ENCODE measurements at places on chromosomes 13 and 19.

DNA sequence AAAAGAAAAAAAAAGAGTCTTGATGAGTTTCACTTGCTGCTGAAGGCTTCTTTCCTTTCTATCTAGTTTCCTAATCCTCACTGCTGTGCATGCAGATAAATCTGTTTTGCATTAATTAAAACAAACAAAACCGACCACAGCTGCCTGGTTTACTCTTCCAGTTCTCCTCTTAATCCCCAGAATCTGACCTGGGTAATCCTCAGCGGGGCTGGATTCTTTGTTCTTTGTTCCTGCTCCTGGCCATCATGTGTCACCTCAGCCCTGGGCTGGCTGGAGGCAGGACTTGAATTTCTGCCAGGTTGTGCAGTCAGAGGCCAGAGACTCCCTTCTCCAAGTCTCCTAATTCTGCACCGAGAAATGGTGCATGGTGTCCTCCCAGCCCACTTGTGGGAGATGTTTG, 52.2 kb upstream of the CYP4F8 start:
- DNase-seq = no peak

GRCh38 chr13:46380242-46380641, 6.8 kb downstream of the RUBCNL start:
- DNase-seq = no peak

DNA sequence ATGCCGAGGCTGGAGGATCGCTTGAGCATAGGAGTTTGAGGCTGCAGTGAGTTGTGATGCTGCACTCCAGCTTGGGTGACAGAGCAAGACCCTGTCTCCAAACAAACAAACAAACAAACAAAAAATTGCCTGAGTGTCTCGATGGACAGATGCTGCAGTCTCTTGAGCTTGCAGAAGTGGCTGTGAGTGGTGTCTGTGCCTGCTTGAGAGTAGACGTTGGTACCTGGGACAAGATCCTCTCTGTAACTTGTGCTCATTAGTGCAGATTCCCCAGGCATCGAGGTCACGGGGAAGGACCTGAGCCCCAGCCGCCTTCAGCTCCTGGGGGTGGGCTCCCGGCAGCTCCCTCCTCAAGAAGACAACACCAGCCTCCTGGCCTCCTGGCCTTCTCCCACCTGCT, 8.6 kb upstream of the C5AR2 start:
- DNase-seq = no peak

GRCh38 chr19:35828692-35829301, 16.2 kb upstream of the PRODH2 start:
- peak; percentile 47 for DNase-seq

GRCh38 chr13:86725105-86725504, 925.9 kb upstream of the SLITRK6 start:
- DNase-seq = peak; percentile 14

- DNase-seq = no peak
Observed at GRCh38 chr13:23628250-23628649, 58.0 kb downstream of the TNFRSF19 start.

GRCh38 chr19:4518345-4519171, at the start of gene PLIN4:
Gene PLIN4 (minus strand): TSS chr19:4518486. CDS start chr19:4518272, 214 bp downstream.
- no peak for DNase-seq

DNA sequence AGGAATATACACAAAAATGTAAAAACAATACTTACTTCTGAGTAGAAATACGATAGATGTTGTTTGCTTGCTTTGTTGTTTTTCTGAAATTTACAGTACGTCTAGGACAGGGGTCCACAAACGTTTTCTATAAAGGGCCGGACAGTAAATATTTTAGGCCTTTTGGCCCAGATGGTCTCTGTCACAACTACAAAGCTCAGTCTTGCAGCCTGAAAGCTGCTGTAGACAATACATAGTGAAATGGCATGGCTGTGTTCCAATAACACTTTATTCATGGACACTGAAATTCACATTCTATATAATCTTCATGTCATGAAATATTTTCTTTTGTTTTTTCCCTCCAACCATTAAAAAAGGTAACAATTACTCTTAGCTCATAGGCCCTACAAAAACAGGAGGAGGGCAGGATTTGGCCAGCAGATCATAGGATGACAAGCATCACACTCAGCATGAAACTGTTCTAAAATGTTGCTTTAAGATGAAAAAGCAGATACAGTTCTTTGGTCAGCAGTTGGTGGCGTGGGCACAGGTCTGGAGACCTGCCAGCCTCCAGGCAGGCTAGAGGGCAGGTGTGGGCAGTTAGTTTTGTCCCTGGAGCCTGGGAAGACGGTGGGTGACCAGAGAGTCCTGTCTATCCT, at the start of gene EDDM13:
EDDM13 (plus strand) TSS at position 588 of the 638 bp plus-strand sequence. CDS start 87 bp downstream, outside the sequence.
- DNase-seq = no peak

- peak; percentile 71 for DNase-seq
Observed at GRCh38 chr19:41426952-41427646, at the start of gene B3GNT8. Gene B3GNT8 (minus strand): TSS chr19:41427374. CDS start chr19:41426778, 596 bp downstream.

GRCh38 chr13:88031980-88032559, 360.9 kb downstream of the SLITRK5 start:
- no peak for DNase-seq

DNA sequence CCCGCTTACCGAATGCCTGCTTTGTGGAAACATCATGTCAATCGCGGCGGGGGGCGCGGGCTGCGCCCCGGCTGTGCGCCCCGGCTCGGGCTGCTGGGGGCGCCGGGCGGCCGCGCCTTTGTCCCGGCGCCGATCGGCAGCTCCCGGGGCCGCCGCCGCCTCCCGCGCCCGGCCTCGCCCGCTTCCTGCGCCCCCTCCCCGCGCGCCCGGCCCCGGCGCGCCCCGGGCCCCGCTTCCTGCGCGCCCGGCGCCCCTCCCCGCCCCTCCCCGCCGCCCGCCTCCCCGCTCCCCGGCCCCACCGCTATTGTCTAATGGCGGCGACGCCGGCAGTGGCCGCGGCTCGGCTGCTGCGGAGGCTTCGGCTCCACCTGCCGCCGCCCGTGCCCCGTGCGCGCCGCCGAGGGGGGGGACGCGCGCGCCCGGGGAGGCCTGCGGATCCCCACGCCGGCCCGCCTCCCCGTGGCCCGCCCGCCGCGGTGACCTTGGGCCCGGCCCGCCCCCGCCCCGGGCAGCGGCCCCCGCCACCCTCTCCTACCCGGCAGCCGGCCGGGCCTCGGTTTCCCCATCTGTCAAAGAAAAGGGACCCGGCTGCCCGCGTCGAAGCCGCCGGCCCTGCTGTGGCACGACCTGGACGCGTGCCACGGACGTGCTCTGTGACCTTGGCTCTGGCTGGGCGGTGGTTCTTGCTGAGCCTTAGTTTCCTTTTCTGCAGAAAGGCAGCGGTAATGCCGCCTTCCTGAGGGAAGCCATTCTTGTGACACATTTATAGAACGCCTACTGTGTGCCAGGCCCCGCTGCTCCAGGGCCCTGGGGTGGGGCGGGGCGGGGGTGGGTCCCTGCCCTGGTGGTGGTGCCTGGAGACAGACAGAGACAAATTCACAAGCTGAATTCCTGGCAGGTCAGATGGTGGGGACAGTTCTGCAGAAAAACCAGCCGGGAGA, at the start of gene TLE5:
TLE5 (minus strand) TSS at position 331 of the 941 bp plus-strand sequence; CDS start at position 36, 295 bp downstream.
- peak; percentile 39 for DNase-seq

GRCh38 chr19:52170863-52171320, 529 bp downstream of the ZNF836 start:
- no peak for DNase-seq

- DNase-seq = no peak
Observed at GRCh38 chr13:48151363-48152161, 56.7 kb upstream of the MED4 start.

Measured in Kasumi-1 (cell line).